ENCODE measurements at places on chromosomes 4 and X.
A peak's percentile ranks its signal among the peaks of the same experiment; 100 is the strongest.

GRCh38 chr4:159017323-159018026 is 85.4 kb upstream of the RAPGEF2 start:
- DNase-seq: no peak

DNA sequence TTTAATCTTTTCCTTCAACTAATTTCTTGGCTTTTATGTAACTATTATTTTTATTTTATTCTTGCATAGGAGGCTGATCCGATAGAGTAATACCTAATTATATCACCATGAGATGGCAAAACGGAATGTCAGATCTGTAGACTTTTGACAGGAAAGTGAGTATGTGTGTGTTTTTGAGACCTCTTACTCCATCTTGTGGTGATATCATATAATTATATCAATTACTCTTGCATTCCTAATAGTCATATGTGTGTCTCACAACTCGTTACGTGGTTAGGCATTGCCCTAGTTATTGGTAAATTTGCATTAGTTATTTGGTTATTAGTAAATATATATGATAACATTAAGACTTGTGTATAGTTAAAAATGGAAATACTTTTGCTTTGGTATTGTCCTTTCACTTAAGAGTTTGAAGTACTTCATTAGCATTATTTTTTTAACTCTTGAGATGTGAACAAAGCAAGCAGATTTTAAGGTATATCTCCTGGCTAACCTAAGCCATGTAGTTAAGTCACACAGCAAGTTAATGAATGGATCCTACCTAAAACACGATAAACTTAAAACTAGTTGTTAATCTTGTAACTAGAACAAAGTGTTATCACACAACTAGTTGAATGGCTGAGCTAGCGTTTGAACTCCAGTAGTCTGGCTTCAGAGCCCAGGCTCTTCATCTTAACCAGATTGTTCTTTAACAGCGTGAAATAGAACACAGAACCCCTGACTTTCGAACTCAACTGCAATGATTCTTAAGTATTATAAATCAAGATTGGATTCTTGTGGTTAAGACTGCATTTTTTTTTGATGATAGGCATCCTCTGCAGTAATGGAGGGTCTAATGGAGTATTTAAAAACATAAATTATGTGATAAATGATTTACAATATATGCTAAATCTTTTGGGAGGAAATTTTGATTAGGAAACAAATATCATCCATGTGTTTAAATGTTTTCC is 67.1 kb downstream of the PGRMC2 start:
- DNase-seq: peak; percentile 36

GRCh38 chrX:9659571-9660195 is 106.0 kb downstream of the GPR143 start:
- DNase-seq: no peak

GRCh38 chrX:66000628-66001272 is 39.1 kb downstream of the VSIG4 start:
- no peak for DNase-seq

- peak; percentile 76 for DNase-seq
Measured at GRCh38 chrX:15619053-15619755, 18.4 kb upstream of the ACE2 start.

DNA sequence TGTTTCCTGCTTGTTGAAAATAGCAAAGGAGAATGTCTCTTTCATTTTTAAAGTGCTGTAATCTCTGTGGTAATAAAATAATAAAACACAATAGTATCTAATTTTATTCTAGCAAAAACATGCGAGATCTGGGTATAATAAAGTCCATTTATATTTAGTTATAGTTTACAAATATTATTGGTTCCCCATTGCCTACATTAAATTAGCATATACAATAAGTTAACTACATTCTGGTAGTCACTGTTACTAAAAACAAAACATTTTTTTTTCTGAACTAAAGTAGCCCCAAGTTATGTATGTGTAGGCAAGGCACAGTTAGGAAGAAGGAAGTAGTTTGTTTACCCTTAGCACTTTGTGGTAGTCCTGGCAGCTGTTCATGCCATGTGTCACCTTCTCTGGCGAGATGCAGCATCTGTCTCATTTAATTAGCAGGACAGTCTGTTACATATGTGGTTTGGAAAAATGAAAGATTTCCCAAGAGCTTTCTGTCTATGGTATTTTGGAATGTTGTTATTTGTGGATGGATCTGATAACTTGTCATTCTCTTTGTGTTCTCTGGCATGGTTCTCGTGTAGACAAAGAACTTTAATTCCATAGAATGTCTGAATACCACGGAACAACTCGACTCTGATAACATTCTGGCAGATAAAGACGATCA is 231.3 kb upstream of the PITX2 start:
- no peak for DNase-seq

Measured in HCT116 (cell line).